ENCODE measurements at places on chromosomes 13 and 19.

DNA sequence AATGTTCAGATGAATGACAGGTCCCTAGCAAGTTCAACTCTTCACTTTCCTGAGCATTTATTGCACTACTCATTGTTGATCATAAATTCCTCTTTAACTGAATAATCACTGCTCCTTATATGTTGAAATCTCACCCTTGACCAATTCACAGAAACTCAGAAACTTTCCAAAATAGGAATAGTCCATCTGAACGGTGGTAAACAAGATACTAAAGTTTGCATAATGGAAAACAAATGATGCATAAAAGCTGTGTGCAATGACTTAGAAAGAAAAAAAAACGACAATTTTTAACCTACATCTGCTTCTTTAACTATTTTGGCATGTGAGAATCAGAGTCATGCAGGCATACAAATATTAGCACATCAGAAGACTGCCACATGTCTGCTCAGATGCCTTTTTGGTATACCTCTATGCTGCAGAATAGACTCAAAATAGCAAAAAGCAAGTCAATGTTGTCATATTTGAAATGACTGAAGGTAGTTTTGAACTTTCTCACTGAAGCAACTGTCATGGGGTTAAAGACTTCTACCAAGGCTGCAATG, 34.8 kb downstream of the SLC10A2 start:
- ATAC-seq: no peak

DNA sequence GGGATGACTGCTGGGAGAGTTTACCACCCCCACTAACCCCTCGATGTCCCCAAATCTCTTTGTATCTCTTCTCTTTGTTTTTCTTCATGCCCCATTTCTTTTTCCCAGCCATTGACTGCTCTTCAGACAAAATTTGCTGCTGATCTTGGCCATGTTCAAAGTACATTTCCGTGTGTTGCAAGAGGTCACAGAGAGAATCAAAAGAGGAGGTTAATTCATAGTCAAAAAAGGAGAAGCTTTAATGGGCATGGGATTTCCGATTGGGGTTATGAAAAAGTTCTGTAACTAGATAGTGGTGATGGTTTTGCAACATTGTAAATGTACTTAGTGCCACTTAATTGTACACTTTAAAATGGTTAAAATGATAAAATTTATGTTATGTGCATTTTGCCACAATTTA, 121.1 kb downstream of the FLT1 start:
- ATAC-seq: no peak

DNA sequence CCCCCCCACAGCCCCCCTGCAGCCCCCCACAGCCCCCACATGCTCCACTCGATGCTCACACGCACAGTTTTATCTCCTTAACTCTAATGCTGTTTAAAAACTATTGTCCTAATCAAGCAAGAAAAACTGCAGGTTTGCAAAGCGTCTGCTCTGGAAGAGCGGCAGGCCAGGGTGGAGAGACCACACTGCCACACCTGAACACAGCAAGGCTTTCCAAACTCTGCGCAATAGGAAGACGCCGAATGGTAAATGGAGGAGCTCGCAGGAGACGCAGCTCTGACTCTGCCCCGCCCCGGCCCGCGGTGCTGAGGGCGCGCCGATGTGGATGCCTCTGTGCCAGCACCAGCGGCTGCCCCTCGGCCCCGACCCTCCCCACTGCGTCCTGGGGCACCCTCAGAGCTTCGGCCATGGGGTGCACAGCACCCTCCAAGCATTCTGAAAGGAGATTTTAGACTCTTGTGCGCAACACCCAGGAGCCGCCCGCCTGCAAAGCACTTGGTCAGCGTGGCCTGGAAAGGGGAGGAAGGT, 32.4 kb downstream of the RASA3 start:
- ATAC-seq: no peak

DNA sequence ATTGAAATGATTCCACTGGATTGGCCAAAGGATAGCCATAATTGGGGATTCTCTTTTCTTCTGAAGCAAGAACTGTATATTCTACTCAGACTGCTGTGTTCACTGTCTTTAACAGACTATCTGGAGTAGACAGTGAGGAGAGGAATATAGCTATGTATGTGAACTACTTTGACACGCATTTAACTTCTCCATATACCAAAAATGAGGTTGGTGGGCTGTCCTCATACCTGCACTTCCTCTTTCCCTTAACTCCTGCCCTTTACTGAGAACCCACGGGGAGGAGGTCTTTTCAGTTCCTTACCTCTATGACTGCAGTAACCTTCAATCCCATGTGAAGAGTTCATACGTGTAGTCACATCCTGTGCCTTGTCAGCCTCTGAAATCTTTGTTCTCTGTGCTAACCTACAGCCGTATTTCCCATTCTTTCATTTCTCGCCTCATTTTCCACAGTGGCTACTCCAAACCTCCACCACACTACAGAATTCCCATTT, 305.8 kb downstream of the MTUS2 start:
- peak; percentile 42 for ATAC-seq

DNA sequence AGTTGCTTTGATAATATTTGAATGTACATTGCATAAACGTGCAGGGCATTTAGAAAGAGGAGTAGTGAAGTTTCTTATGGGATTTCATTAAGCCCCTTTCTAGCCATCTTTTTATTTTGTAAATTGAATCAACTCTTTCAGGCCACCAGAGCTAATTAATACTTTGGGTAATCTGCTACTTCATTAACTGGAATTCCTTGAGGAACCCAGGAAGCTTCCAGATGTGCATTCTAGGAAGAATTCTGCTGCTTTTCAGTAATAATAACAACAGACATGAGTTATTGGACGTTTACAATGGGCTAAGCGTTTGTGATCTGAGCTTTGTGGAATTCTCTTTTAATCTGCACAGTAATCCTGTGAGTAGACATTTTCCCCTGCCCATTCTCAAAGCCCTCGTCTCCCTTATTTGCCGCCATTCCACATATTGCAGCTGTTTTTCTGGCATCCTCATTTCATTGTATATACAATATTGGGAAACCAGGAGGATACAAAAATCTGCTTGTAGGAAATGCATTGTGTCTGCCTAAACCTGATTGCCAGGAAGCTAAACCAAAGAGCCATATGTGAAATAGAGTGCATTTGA, 103.9 kb downstream of the HS6ST3 start:
- ATAC-seq: no peak

GRCh38 chr13:50319635-50320255, 304.5 kb downstream of the KCNRG start:
- no peak for ATAC-seq

- ATAC-seq: no peak
Observed at GRCh38 chr13:33076001-33076992, 60.1 kb downstream of the KL start.

DNA sequence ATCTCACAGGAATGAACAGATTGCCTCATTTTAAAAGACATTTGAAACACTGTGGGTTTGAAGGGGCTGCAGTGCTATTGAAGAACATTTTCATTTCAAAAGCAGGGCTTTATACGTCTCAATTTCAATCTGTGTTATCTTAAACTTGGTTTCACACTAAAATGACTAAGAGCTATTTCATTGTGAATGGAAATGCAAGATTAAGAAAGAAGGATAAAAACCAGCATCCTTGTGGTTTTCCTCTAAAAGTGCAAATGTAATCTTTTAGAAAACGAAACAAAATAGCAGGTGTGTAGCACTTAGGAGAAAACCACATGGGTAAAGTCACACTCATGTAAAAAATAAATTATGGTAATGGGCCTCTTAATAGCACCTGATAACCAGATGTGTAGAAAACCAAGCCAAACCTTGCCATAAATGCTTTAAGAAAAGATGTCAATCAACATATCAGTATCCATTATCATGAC, 397.7 kb downstream of the GPC6 start:
- no peak for ATAC-seq

- ATAC-seq: no peak
Observed at GRCh38 chr13:41079725-41080124, 18.4 kb downstream of the WBP4 start.

DNA sequence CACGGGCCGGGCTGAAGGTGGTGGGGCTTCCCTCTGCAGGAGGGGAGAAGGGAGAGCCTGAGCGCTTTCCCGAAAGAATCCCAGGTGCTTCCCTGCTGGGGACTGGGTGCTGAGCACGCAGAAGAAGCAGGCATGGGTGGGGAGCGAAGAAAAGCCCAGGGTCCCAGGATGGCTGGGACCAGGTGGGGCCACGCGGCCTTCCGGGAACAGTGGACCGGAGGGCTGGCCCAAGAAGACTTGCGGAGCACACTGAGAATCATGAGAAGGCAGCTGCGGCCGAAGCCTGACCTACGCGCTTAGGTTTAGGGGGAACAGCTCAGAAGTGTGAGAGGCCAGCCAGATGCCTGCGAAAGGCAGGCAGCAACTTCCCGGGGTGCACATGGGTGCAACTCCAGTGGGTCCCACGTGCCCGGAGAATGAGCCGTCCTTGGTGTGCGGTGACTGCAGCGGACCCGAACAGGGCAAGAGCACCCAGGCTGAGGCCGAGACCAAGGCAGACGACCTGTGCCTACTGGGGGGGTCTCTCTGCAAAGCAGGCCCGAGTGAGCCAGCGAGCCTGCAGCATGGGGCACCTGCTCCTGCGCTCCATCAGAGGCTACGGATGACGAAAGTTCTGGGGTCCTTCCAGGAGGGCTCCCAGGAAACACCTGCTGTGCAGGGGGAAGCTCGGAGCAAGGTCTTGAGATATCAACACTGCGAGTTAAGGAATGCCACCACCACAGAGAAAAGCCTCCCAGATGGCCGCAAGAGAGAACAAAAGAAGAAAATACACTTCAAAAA, 52.4 kb downstream of the MLLT1 start:
- no peak for ATAC-seq

- ATAC-seq: peak; percentile 55
Observed at GRCh38 chr13:51923983-51924539, 62.3 kb downstream of the CCDC70 start.

- no peak for ATAC-seq
Observed at GRCh38 chr19:3708207-3708931, at the start of gene TJP3. Gene TJP3, plus strand, starts transcription at chr19:3708384. Its CDS starts 20,049 bp downstream, at chr19:3728433.

DNA sequence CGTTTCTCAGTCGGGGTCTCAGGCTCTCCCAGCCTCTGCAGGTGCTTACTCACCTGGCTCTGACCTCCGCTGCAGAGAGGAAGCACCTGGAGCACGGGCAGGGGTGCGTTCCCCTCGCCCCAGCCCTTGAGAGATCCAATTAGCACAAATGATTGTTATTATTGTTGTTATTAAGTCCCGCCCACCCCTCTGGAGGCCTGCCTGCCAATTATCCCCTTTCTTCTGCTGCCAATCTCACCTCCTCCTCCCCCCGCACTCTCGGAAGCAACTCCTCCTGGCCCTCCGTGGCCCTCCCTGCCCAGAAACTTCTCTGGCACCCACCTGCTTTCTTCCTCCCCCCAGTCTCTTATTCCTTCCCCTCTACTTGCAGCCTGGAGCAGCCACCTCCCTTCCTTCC, 8.8 kb downstream of the ZNF787 start:
- ATAC-seq: no peak

DNA sequence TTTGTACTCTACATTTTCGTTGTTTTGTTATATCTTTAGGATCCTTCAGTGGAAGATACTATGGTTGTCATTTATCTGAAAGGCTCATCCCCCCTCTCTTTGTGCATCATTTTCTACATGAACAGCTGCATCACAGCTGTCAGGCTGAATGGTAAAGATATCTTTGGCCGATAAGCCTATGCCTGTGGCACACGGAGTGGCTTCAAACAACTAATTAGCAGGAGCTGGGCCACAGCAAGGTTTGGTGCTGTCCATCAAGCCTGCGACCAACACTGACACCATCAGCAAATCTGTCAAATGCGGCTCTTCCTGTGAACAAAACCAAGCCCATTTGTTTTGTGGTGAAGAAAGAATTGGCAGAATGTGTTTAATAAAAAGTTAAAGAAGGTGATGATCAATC, 334.4 kb downstream of the PCDH9 start:
- ATAC-seq: no peak

DNA sequence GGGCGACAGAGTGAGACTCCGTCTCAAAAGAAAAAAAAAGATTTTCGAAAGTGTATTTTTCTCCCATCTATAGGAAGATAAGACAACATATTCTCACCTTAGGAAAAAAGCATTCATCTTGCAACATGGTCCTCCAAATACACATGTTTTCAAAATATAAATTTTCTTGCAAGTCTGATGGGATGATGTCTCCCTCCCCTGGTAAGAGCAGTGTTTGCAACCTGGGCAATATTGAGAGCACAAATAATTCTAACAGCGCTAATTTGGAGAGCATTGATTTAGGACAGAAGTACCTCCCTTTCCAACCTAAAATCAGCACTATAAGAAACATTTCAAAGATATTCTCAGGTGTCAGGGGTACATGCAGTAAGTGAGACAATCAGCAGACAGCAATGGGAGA, 61.0 kb upstream of the SHISA2 start:
- no peak for ATAC-seq

- no peak for ATAC-seq
Observed at GRCh38 chr19:3981736-3982681, 3.3 kb downstream of the EEF2 start.

DNA sequence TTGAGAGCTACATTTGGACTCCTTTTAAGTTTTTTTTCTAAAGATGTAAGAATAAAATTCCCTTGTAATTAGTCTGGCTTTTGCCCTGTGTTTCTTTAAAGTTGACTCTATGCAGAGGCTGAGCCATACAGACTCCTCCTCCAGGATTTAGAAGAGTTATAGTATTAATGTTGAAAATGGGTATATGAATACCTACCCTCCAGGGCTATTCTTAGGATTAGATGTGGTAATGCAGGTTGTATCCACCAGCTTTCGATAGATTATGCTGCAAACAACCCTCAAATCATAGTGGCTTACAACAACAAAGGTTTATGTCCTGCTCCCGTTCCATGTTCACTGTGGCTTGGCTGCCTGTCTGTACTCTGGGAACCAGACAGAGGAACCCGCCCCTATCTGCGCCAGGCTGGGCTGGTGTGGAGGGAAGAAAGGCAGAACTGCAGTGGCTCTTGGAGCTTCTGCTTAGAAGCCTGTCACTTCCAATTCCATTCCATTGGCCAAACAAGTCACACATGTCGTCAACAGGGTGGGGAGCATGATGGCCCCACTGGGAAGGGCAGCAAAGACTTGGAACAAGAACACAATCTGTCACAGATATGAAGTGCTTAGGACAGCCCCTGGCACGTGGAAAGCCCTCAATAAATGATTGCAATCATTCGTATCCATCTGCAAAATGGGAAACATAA, 290.8 kb downstream of the FOXO1 start:
- no peak for ATAC-seq

GRCh38 chr19:45305421-45305820, 17.3 kb downstream of the CKM start:
- ATAC-seq: no peak

DNA sequence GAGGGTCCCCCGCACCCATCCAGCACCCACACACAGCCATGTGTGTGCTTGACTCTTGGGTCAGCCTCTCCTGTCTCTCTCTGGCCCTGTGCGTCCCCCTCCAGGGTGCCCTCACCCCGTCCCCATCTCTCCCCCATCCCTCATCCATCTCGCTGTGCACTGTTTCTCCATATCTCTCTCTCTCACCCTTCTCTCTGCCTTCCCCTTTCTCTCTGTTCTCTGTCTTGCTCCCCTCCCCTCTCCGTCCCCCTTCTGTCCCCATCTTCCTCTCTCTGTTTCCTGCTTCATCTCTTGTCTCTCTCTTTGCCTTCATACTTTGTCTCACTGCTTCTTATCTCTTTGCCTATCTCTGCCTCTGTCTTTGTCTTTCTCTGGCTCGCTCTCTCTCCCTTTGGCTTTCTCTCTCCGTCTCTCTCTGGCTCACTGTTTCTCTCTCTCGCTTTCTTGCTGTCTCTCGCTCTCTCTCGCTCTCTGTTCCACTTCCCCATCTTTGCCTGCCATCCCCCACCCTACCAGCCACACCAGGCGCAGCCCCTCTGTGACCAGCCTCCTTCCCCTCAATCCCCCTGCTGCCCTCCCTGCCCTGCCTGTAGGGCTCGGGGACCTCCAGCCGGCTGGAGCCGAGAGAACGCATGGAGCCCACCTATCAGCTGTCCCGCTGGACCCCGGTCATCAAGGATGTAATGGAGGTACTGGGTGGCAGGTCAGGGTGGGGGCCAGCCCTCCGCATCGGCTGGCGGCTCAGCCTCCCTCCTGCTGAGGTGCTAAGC, 8.9 kb downstream of the STXBP2 start:
- ATAC-seq: no peak
